ENCODE measurements at places on chromosomes 6 and 20. TPM values are rescaled to one million over a fixed set of nuclear protein-coding genes. Genes with fewer than 3 reads are reported as not detected.

SRSF6 gene
- 166 TPM for total RNA-seq

UNC5CL gene
- total RNA-seq: 1.6 TPM

CAGE1 gene
- total RNA-seq: not detected

ZFP57 gene
- not detected for total RNA-seq

SLC17A4 gene
- total RNA-seq: not detected

SLC22A2 gene
- total RNA-seq: not detected

CGAS gene
- total RNA-seq: 27.9 TPM

FAM83C gene
- not detected for total RNA-seq

FNDC1 gene
- not detected for total RNA-seq

STMND1 gene
- not detected for total RNA-seq

RAD21L1 gene
- not detected for total RNA-seq

DEF6 gene
- total RNA-seq: 186 TPM

ASIP gene
- total RNA-seq: not detected

SUMO4 gene
- total RNA-seq: 7.9 TPM

PAX1 gene
- not detected for total RNA-seq

ZC2HC1B gene
- total RNA-seq: not detected

MAP7 gene
- 2.3 TPM for total RNA-seq

JAG1 gene
- 0.15 TPM for total RNA-seq
